ENCODE measurements at places on chromosomes 11 and 22. TPM values are rescaled to one million over a fixed set of nuclear protein-coding genes. Genes with fewer than 3 reads are reported as not detected.

- no peaks in the 10 kb centered on the region for H3K36me3 ChIP-seq
- no peaks in the 10 kb centered on the region for H3K27me3 ChIP-seq
- no peak for DNase-seq
- H3K4me1 ChIP-seq: no peaks in the 10 kb centered on the region
- H3K27ac ChIP-seq: no peak overlapping the region
Measured at GRCh38 chr11:134290646-134291045, 14.5 kb downstream of the GLB1L3 start.

DNA sequence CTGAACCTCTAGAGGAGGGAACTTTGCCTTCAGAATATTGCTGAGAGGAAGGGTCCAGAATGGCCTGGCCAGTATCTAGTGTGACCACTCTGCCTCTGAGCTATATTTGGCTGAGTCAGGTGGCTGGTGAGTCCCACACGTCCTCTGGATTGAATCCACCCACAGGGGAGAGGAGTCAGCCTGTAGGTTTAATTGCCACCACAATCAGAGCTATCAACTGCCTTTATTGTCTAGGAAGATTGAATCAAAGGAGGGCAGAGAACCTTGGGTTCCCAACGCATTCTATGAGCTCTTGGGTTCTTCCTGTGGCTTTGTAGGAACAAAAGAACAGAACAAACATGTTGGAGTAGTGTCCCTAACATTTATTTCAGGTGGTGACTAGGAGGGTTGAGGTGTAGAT lies 67.7 kb downstream of the ST3GAL4 start:
- no peak overlapping the region for H3K4me3 ChIP-seq
- peaks cover 15% of the 10 kb centered on the region for H3K4me1 ChIP-seq
- H3K27ac ChIP-seq: no peak overlapping the region
- DNase-seq: no peak

ART1 gene
- not detected for total RNA-seq

DNA sequence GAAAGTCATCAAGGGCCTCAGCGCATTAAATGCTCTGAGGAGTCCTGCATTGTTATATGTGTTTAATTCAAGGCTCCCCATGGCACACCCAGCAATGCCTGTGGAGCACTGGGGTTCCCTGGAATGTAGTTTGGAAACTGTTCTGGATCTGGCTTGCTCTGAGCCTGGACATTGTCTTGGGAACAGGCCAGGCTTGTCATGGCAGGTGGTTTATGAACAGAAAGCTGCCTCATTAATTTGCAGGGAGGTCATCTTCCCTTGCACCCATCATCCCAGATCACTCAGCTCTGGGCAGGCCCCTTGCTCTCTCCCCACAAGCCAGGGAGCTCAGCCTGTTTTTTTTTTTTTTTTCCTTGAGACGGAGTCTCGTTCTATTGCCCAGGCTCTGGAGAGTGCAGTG lies 32.9 kb downstream of the RPS6KA4 start:
- H3K4me1 ChIP-seq: peaks cover 24% of the 10 kb centered on the region
- no peaks in the 10 kb centered on the region for H3K36me3 ChIP-seq
- H3K27me3 ChIP-seq: no peaks in the 10 kb centered on the region

DNA sequence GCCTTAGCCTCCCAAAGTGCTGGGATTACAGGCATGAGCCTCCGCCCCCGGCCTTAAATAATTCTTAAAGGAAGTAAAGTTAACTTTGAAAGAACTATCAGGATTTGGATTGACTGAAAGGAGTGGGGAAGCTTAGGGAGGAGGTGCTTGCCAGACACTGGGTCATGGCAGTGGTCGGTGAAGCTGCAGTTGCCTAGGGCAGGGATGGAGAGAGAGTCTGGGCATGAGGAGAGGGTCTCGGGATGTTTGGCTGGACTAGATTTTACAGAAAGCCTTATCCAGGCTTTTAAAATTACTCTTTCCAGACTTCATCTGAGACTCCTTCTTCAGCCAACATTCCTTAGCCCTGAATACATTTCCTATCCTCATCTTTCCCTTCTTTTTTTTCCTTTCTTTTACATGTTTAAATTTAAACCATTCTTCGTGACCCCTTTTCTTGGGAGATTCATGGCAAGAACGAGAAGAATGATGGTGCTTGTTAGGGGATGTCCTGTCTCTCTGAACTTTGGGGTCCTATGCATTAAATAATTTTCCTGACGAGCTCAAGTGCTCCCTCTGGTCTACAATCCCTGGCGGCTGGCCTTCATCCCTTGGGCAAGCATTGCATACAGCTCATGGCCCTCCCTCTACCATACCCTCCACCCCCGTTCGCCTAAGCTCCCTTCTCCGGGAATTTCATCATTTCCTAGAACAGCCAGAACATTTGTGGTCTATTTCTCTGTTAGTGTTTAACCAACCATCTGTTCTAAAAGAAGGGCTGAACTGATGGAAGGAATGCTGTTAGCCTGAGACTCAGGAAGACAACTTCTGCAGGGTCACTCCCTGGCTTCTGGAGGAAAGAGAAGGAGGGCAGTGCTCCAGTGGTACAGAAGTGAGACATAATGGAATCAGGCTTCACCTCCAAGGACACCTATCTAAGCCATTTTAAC lies at the start of gene NNMT:
TSS of gene NNMT (plus strand) at position 724 of the 929 bp plus-strand sequence. CDS start at position 882, 158 bp downstream.
- H3K4me3 ChIP-seq: peak within 1 kb of the TSS; percentile 24
- peaks cover 56% of the 10 kb centered on the region for H3K4me1 ChIP-seq
- no peaks in the 10 kb centered on the region for H3K27me3 ChIP-seq
- H3K36me3 ChIP-seq: peaks cover 17% of the 10 kb centered on the region
- peak within 1 kb of the TSS; percentile 96 for H3K27ac ChIP-seq
- peak; percentile 90 for DNase-seq

DNA sequence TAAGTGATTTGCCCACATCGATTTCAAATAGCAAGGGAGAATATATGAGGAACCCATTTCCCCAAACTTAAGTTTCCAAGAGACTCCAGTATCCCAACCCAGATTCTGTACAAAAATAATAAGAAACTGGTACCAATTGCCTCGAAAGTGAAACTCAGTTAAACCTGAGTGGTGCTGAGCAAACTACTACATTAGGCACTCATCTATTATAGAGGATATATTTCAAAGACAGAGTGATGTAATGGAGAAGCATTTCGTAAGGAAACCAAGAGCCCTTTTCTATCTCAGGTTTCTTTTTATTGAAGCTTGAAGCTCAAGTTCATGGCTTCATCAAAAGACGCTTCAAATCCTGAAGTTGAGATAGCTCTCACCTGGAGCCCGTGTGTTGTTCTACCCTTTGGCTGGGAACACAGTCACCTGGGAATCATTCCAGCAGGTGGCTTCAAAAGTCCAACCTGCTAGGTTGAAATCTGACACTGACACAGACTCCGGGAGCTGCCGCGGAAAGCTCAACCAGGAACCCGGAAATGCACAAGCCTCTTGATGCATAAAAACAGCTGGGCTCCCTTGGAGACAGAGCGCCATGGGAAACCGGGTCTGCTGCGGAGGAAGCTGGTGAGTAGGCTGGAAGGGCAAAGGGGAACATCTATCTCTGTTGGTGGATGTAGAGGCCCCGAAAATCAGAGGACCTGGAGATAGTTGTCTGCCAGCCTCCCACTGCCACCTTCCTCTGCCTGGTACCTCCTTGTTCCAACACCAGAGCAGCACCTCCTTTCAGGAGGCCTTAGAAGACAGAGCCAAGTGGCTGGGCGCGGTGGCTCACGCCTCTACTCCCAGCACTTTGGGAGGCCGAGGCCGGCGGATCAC lies at the start of gene C11orf52:
TSS of gene C11orf52 (plus strand) at position 524 of the 867 bp plus-strand sequence. CDS start at position 584, 60 bp downstream.
- H3K36me3 ChIP-seq: no peaks in the 10 kb centered on the region
- H3K27me3 ChIP-seq: no peaks in the 10 kb centered on the region
- no peak within 1 kb of the TSS for H3K4me3 ChIP-seq
- no peak for DNase-seq
- no peak within 1 kb of the TSS for H3K27ac ChIP-seq

- no peaks in the 10 kb centered on the region for H3K4me1 ChIP-seq
- DNase-seq: no peak
- H3K27ac ChIP-seq: no peak overlapping the region
Measured at GRCh38 chr11:103792981-103793468, 243.4 kb upstream of the DDI1 start.

- H3K4me3 ChIP-seq: peak overlapping the region; percentile 44
- H3K4me1 ChIP-seq: peaks cover 28% of the 10 kb centered on the region
- H3K27ac ChIP-seq: peak overlapping the region; percentile 86
- H3K27me3 ChIP-seq: no peaks in the 10 kb centered on the region
- no peaks in the 10 kb centered on the region for H3K36me3 ChIP-seq
Measured at GRCh38 chr22:50114221-50115021, 24.6 kb downstream of the MOV10L1 start.

TRPC6 gene
- 10.8 TPM for total RNA-seq

GRCh38 chr22:26756675-26757293 lies 99.4 kb downstream of the MIAT start:
- no peaks in the 10 kb centered on the region for H3K4me1 ChIP-seq
- no peaks in the 10 kb centered on the region for H3K27me3 ChIP-seq
- DNase-seq: peak; percentile 77

TBX1 gene
- total RNA-seq: 3.6 TPM

- DNase-seq: no peak
- no peaks in the 10 kb centered on the region for H3K27me3 ChIP-seq
- no peak overlapping the region for H3K27ac ChIP-seq
- no peaks in the 10 kb centered on the region for H3K4me1 ChIP-seq
Measured at GRCh38 chr11:86291466-86292262, 10.4 kb upstream of the HIKESHI start.

DNA sequence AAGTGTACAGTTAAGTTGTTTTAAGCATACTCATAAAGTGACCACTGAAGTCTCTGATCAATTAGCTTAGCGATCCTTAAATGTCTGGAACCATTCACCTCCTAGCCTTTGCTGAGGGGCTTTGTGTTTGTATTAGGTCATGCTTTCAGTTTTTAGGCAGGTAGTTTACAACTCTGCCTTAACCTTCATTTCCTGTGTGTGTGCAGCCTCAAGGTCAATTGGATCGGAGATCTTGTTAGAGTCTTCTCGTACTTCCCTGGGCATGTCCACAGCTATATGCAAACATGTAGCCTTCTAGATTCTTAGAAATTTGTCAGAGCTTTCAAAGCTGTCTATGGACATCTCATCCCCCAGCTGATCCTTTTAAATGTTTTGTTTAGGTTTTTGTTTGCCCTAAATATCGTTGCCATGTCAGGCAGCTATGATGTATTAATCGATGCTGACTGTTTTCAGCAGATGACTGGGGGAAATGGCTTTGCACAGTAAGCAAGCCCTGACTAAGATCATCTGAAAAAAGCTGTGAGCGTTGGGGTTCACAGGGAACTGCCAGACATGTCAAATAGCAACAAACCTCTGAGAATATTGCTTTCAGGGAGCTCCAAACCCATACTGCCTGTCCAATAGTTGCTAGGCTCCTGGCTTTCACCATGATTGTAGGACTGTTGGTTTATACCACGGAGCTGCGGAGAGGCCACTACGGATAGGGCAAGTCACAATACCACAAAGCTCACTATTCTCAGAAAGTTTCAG lies 45.6 kb downstream of the GLYAT start:
- H3K4me1 ChIP-seq: no peaks in the 10 kb centered on the region
- no peak for DNase-seq
- H3K36me3 ChIP-seq: no peaks in the 10 kb centered on the region
- H3K27ac ChIP-seq: no peak overlapping the region
- no peak overlapping the region for H3K4me3 ChIP-seq
- H3K27me3 ChIP-seq: no peaks in the 10 kb centered on the region

EFEMP2 gene
- 103 TPM for total RNA-seq

ANO5 gene
- 10.8 TPM for total RNA-seq

ARHGAP32 gene
- total RNA-seq: 18.1 TPM

- H3K27ac ChIP-seq: no peak overlapping the region
- no peaks in the 10 kb centered on the region for H3K36me3 ChIP-seq
- no peak for DNase-seq
- H3K27me3 ChIP-seq: no peaks in the 10 kb centered on the region
Measured at GRCh38 chr11:86999859-87000753, 37.6 kb upstream of the TMEM135 start.

- no peaks in the 10 kb centered on the region for H3K4me1 ChIP-seq
- no peak overlapping the region for H3K4me3 ChIP-seq
- no peaks in the 10 kb centered on the region for H3K36me3 ChIP-seq
- no peak overlapping the region for H3K27ac ChIP-seq
Measured at GRCh38 chr22:35561796-35562526, 21.3 kb downstream of the RASD2 start.

Measured in sigmoid colon (tissue), 7 donors.